Stimulated activated CD8-positive, alpha-beta memory T cell treated with anti-CD3 and anti-CD28 coated beads, Interleukin-4, amount 100 ng/mL, for 24 hours (primary cell): ENCODE measurements at places on chromosomes 12 and 14.

- DNase-seq = no peak
Measured at GRCh38 chr12:54036620-54037359, 3.9 kb downstream of the HOXC5 start.

DNA sequence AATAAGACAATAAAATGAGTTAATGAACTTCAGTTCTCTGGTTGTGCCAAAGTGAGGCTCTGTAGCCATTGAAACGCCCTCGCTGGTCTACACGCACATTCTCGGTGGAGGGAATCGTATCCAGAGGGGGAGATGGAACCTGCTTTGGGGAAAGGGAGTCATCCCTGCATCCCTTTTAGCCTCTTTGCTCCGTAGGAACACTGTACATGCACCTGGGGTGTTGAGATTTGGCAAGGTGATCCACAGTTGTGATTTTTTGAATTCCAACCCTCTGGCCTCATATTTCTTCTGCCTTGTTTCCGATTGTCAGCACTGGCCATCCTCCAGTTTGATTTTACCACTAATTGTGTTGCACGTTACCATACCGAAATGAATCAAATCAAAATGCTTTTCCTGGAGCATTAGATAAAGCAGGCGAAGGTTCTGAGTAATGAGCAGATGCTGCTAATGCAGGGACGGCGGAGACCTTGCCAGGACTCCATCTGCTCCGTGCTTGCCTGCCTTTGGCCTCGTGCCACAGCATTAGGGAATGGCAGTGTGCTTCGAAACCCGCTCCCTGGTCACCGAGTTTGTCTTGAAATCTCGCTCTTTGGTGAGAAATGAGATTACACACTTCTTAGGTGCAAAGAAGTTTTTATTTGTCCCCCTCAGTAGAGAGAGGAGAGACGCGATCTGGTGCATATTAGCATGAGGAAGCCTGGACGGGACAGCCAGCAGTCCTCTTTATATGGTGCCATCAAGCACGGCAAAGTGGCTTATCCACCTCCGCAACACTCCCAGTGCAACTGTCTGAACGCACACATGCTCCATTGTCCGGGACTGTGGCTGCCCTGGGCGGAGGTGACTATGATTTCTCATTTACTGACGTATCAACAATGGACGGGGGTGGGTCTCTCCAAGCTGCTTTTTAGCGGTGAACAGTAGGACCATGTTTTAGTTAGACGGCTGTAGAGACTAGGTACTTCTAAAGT is 59.1 kb downstream of the FBXW8 start:
- no peak for DNase-seq

GRCh38 chr12:65740506-65740872 is 83.8 kb upstream of the HMGA2 start:
- no peak for DNase-seq

DNA sequence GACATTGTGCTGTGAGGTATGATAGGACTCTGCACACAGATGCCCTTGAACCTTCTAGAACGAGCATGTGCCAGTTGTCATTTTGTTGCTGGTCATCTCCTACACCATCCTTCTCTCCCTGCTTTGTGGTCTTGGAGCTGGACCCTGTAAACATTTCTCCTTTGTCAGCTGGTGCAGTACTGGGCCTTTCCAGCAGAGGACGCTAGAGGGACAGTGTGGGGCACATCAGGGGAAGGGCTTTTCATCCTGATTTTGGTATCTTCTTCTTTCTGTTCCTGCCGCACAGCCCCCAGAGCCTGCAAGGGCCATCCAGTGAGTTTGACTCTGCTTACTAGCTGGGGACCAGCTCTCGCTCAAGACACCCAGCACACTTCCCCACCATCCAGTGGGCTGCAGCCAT is 484.6 kb downstream of the AACS start:
- no peak for DNase-seq

- no peak for DNase-seq
Measured at GRCh38 chr12:119450771-119451170, 116.2 kb downstream of the CCDC60 start.

GRCh38 chr12:52495389-52495788 is 2.3 kb upstream of the KRT6A start:
- no peak for DNase-seq

GRCh38 chr14:102848830-102849525 is 71.7 kb downstream of the TRAF3 start:
- DNase-seq = no peak

- DNase-seq = no peak
Measured at GRCh38 chr12:98645572-98646067, 530 bp downstream of the APAF1 start.

DNA sequence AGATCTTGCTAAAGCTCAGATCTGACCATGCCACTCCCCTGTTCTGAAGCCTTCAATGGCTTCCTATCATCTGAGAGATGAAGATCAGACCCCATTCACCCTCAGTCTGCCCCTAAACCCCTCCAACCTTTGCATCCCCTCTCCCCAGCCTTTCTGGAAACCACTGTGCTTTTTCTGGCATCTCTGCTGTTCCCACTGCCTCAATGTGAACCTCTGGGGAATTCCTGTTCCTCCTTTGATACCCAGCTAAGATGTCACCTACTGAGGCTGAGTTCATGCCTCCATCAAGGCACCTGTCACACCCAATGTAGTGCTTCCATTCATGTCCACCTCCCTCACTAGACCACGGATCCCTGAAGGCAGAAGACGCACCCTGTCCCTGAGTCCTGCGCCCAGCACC is 19.3 kb downstream of the CYP46A1 start:
- no peak for DNase-seq

- DNase-seq = no peak
Measured at GRCh38 chr12:129589503-129589902, 314.3 kb downstream of the TMEM132D start.
